ENCODE measurements at places on chromosomes 11 and 22.

DNA sequence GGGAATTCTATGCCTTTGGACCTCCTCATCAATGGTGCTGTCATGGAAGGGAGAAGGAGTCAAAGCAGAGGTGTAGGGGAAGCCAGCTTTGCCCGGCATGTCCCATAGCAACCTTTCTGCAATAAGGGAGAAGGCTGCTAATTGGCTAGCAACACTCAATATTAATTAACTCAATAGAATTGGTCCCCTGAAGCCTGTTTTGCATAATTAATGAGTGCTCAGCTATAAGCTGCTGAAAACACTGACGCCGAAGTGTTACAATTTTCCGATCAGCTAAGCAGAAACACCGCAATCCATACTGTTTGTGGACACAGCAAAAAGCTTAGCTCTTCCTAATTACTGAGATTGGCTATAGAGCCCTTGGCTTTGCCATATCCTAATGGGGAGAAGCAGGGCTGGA is 245.0 kb downstream of the CSNK2A3 start:
- no peak for DNase-seq

DNA sequence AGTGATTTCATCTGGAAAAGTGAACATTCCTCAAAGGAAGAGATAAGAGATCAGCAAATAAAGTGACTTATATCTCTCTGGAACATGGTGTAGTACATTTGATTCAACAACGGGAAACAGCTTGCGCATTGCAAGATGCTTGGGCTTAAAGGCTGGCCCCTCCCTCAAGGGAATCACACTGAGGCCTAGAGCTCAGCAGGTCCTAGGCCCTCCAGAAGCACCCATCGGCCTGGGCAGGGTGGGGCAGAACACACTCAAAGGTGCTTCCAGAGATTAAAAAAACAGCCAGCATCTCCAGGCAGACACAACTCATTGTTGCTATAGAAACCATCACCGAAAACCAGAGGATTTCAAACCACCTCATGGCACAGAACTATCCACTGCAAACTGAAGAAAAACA is 69.0 kb upstream of the ARFGAP3 start:
- DNase-seq = no peak

- DNase-seq = peak; percentile 47
Observed at GRCh38 chr11:120108785-120109168, 29.1 kb downstream of the TRIM29 start.

DNA sequence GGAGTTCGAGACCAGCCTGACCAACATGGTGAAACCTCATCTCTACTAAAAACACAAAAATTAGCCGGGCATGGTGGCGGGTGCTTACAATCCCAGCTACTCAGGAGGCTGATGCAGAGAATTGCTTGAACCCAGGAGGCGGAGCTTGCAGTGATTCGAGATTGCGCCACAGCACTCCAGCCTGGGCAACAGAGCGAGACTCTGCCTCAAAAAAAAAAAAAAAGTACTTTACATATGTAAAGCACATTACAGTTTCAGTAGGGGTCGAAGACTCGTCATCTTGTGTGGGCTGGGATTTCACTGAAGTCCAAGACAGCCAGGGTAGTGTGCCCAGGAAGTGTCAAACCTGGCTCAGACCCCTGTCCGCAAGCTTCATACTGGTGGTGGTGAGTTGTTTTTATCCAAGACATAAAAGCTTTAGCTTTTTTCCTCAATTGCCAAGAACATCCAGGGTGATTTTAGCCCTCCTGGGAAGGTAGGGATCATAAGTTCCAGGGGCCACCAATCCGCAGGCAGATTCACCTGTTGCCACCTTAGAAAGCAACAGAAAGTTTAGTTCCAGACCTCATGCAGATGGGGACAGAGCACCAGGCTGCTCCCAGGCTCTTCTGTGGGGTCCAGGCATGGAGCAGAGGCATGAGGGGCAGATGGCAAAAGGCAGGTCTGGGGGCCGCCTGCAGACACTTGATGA is 21.6 kb upstream of the ADORA2A start:
- DNase-seq = no peak

DNA sequence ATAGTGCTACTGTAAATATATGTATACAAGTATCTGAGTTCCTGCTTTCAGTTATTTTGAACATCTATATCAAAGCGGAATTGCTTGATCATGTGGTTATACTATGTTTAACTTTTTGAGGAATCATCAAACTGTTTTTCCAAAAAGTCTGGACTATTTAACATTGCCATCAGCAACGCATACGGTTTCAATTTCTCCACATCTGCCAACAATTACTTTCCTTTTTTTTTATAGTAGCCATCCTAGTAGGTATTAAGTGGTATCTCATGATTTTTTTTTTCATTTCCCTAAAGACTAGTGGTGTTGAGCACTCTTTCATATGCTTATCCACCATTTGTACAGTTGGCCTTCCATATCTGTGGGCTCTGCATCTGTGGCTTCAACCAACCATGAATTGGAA is 1.3 kb upstream of the UBE4A start:
- no peak for DNase-seq

- DNase-seq = no peak
Observed at GRCh38 chr11:72254299-72254993, 10.5 kb upstream of the PHOX2A start.

GRCh38 chr11:121523581-121524232 is 70.9 kb upstream of the SORL1-AS1 start:
- peak; percentile 90 for DNase-seq

DNA sequence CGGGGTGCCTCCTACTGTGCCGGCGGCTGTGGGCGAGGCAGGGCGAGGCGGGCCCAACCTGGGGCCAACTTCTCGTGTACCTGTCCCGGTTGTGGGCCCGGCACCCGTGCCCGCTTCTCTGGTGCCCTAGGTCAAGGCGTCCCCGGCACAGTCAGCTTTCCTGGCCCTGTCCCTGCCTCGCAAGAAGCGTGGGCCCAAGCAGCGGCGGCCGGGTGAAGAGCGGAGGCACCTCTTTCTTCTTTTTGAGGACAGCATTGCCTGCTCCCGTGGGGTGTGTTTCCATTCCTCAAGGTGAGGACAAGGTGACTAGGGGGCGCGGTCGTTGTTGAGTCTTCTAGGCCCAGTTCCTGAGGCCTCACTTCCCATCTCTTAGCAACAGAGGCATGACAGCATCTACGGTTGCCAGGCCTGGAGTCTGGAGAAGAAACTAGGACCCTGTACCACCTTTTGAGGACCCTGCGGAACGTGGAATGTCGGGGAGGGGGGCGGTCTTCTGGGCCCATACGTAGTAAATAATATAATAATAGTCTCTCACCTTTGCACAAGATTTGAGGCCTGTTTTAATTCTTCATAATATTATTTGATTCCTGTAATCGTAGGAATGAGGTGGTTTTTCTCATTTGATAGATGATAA is 418 bp downstream of the ACO2 start:
- DNase-seq = peak; percentile 69

- DNase-seq = peak; percentile 68
Observed at GRCh38 chr11:68302670-68303069, 9.7 kb upstream of the LRP5 start.

GRCh38 chr11:13384908-13385640 is 77.9 kb downstream of the BTBD10 start:
- DNase-seq = peak; percentile 55

DNA sequence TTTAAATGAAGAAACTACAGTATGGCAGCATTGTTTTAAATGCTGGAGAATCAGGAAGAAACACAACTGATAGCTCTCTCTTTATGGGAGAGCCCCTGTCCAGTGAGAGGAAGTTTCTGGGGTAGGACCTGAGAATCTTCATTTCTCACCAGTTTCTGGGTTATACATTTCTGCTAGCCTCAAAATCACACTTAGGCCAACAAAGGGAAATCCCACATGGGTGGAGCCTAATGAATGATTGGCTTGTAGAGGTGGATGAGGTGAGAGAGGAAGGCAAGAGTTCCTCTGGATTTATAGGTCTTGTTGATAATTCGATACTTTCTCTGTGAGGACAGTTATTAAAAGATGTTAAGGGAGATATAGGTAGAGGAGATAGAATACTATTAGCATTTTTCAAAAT is 1397.3 kb upstream of the TENM4 start:
- no peak for DNase-seq

- DNase-seq = peak; percentile 96
Observed at GRCh38 chr11:62671608-62672389, at the start of the genes LBHD1 and UQCC3. LBHD1 (minus strand) TSS chr11:62672267; CDS start chr11:62670031, 2,236 bp downstream. UQCC3 (plus strand) TSS chr11:62671673; CDS start chr11:62671746, 73 bp downstream.

DNA sequence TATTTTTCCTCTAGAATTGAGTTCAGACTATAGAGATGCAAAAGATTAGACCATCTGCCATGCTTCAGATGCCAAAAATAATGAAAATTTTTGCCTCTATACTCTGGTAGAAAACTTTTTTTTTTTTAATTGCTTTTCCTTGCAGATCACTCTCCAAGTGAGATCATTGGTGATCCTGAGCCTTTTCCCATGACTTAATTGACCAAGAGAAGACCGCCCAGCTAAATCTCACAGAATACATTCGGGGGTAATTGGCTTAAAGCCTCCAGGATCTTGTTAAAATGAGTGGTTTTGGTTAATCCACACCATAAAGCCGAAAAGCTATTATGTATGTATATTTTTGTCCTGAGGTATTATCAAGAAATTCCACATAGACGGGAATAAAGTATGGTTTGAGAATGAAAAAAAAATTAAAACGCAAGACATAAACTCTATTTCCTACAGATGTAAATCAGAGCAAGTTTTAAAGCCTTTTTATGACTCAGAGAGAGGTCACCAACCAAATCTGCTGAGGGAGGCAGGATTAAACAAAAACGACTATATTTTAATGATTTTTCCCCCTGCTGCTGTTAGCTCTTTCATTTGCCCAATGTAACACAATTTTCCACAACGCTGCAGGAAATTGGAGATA is 64.0 kb downstream of the PARVA start:
- DNase-seq = no peak

DNA sequence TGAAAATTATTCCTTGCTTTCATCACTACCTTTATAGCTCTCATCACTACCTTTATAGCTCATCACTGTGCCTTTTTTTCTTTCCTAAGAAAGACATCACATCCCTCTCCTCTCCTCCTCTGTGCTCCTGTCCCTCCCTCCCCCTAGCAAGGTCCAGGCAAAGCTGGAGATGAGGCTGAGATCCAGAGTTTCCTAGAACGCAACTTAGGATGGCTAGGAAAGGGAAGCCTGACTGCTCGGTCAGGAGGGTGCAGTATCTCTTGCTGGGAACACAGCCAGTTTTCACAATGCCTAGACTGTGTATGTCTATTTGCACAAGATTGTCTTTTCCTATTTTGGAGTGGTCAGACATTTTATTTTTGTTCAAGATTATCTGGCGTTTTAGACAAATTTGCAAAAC is 24.7 kb downstream of the TUB start:
- no peak for DNase-seq

DNA sequence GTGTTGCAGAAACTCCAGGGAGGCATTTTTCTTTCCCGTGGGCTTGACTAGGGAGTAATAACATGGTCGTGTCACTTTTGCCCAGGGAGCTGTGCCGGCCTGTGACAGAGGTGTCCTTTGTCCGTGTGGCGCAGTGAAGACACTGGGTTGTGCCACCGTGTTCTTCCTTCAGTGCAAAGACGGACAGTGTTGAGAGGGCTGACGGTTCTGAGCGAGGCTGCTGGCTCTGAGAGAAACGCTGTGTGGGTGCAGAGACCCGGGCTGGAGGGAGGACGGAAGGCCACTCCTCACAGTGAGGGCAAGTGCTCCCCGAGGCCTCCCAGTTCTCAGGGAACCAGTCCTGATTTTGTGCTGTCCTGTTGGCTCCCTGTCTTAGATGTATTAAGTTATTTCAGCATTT is 20.2 kb downstream of the NUP50 start:
- no peak for DNase-seq
